ENCODE measurements at places on chromosomes 1 and 21.
A peak's percentile ranks its signal among the peaks of the same experiment; 100 is the strongest.

DNA sequence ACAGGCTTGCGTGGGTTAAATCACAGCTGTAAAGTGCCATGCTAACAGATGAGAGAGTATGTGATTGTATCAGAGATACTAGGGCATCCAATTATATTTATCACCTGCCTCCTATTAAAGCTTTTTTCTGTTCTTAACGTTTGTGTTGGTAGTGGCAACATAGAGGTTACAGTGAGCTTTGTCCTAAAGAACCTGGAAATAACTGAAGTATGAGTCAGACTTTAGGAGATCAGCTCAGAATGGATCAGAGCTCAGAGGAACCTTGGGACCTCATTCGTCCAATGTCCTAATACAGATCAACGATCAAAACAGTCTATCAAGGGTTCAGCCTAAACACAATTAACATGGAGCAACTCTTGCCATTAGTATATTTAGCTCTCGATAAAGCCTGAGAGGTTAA lies 81.0 kb downstream of the RGS7 start:
- DNase-seq = no peak

DNA sequence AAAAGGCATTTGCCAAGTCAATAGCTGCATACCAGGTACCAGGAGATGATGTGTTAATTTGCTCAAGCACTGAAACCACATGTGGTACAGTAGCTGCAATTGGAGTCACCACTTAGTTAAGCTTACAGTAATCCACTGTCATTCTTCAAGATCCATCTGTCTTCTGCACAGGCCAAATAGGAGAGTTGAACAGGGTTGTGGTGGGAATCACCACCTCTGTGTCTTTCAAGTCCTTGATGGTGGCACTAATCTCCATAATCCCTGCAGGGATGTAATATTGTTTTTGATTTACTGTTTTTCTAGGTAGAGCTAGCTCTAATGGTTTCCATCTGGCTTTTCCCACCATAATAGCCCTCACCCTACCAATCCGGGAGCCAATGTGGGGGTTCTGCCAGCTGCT lies 91.9 kb downstream of the FCRL5 start:
- no peak for DNase-seq

DNA sequence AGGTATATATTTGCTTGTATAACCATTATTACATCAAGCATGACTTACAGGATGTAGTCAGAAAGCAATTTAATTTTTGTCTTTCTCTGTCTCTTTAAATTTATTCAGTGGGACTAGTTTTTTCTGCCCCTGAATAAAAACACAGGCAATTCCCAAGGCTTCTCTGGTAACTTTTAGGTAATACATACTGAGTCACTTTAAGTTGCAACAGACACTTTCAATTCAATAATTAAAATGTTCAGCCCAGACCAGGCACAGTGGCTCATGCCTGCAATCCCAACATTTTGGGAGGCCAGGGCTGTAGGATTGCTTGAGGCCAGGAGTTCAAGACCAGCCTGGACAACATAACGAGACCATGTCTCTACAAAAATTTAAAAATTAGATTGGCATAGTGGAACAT lies 12.3 kb downstream of the SLC44A3 start:
- DNase-seq = no peak

- no peak for DNase-seq
Observed at GRCh38 chr1:41874151-41874719, 44.5 kb downstream of the HIVEP3 start.

DNA sequence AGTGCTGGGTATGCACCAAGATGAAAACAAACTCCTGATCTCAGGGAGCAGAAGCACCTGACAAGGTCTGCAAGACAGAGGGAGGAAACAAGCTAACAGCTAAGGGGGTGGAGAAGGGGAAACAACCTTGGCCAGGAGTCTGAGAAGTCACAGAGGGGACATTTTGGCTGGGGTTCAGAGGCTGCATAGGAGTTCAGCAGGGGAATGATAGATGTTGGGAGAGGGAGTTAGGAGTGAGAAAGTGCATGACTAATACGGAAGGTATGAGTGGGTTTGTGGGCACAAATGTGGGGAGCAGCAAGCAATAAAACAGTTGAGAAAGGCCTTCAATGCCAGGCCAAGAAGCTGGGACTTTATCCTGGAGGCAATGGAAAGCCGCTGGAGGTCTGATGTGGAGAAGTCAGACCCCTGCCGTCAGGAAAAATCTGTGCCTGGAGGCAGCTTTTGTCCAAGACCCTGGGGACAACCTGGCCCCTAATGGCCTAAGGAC lies 16.4 kb downstream of the EPHA2 start:
- DNase-seq = peak; percentile 76

DNA sequence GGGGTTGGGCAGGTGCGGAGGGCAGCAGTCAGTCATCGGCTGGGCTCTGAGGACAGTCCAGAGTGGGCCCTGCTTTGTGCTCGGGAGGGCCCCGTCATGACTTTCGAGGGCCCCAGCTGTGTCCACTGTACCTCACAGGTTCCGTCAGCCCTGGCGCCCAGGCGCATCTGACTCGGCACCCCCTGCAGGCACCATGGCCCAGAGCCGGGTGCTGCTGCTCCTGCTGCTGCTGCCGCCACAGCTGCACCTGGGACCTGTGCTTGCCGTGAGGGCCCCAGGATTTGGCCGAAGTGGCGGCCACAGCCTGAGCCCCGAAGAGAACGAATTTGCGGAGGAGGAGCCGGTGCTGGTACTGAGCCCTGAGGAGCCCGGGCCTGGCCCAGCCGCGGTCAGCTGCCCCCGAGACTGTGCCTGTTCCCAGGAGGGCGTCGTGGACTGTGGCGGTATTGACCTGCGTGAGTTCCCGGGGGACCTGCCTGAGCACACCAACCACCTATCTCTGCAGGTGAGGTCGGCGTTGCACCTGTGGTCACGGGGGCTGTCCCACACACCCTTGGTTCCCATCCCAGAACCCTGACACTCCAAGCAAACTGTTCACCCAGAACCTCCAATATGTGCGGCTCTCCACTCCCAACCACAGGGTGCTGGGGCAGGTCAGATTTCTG lies 7.8 kb downstream of the PODN start:
- no peak for DNase-seq

DNA sequence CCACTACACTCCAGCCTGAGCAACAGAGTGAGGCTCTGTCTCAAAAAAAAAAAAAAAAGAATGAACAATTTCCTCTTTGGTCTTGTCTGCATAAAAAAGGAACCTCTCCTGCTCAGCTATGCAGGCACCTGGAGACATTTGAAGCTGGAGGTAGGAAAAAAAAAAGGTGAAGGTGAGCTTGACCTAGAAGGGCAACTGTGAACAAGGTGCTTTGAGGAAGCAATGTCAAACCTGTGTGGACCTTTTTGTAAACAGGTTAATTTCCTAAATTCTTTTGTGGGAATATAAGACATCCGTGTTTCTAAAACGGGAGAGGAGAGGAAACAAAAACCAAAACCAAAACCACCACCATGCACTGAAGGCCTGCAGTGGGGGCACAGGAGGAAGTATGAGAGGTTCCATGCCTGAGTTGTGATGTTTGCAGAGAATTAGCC lies 77.5 kb downstream of the SLC45A1 start:
- DNase-seq = no peak

DNA sequence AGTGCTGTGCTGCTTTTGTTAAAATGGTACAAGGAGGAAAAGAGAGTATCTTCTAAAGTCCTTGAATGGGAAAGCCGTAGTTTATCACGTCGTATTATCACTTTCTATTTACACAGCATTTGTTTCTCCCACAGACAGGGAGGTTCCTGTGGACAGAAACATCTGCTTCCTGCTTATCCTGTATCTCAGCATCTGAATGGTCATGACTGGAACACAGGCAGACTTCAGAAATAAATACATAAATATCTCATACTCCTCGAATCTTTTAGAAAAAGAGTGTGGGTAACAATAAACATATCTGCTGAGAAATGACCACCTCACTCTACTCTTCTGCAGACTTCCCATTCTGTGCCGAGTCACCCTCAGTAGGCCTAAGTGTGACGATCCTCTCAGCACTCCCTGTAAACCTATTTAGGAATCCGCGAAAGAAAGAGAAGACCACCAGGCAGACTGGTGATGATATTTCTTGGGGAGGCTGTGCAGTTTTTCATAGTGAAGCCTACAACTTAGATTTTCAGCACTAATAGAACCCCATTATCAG lies 393.5 kb downstream of the SMYD3 start:
- DNase-seq = no peak

- DNase-seq = peak; percentile 78
Observed at GRCh38 chr1:39901714-39902459, at the start of gene MYCL. Gene MYCL, minus strand, starts transcription at chr1:39901917. Its CDS starts 483 bp downstream, at chr1:39901434.

DNA sequence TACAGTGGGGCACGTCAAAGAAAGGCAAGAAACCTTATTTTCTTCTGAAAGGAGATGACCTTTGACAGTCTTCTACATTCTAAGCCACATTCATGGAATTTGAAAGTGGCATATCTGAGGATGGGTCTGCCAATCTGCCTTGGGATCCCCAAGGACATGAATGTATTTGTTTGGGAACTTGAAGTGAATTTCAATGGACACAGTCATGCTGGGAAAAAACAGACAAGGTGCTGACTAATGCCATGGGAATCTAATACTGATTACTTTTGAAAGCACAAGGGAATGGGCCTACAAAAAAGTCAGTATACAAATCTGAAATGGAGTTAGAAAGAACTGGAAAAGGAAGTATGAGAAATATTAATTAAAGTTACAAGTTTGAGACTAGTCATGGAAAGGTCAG lies 128.8 kb downstream of the KCNJ6 start:
- peak; percentile 74 for DNase-seq

- no peak for DNase-seq
Observed at GRCh38 chr1:106817575-106817974, 238.9 kb upstream of the PRMT6 start.

DNA sequence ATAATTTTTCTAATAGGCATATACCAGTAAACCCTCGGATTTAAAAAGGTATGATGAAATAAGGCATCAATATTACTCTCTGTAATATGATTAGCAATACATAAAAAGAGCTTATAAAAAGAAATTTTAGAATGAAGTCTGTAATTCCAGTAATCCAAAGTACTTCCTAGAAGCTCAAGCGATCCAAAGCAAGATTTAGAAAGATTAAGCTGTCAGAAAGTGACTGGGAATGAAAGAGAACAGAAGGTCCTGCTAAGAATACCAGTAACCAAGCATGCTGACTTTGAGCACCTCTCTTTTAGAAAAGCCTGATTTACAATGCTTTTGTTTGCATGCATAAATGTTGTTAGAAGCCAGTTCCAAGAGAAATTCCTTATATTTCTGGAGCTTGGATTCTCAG lies 125.1 kb downstream of the GIPC2 start:
- DNase-seq = no peak

GRCh38 chr21:36602735-36603134 lies 96.2 kb upstream of the SIM2 start:
- no peak for DNase-seq

DNA sequence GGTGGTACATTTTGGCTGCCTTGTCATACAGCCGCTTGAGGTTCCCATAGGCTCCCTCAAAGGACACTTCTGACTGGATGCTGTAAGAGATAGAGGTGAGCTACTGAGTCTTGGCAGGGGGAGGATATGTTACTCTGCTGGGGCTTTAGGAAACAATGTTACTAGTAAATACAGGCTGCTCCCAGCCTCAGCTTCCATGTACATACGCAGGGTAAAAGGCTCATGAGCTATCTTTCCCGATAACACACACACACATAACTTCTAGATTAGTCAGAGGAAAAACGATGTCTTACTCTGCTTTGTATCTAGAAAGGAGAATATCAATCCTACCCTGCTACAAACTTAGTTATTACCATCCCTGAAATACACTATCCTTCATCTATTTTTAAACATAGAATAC lies 14.3 kb downstream of the SMG5 start:
- DNase-seq = no peak
